Stimulated activated CD8-positive, alpha-beta memory T cell treated with anti-CD3 and anti-CD28 coated beads, Interleukin-7, amount 100 ng/mL, for 4 hours (primary cell): ENCODE measurements at places on chromosomes 7 and 10.

DNA sequence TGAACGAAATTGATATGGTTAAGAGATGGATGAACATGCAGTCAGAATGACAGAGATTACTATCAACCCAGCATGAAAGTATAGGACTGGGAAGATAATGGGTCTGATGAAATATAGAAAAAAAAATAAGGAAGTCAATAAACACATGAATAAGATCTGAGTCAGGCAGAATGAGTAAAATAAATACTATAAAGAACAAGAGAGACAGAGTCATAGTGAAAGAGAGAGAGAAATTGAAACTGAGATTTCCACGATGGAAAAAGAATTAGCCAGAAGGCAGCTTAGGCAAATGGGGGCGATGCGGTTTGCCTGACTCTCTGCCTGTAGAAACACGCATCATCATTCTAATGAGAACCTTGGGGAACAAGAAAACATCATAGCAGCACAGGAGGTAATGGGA, 26.6 kb downstream of the SEMA3D start:
- no peak for DNase-seq

DNA sequence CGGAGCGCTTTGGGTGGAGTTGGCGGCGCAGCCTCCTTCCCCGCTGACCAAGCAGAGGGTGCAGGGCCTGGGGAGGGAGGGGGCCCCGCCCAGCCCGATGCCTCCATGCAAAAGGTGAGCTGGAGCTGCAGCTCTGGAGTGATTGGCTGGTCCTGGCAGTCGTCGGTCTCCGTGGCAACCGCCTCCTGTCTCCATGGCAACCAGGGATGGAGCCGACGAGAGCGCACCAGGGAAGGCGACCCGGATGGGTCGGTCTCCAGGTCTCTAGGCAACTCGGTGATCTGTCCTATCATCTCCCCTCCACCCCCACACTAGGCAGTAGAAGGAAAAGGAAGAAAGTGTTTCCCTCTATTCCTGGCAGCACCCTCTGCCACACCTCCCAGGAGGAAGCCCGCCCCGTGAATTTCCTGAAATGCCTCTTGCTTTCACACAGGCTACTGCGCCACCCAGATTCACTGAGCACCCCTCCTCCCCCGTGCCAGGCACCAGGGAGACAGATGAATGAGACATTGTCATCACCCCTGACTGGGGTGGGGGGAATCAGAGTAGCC, 647 bp upstream of the NACAD start:
- DNase-seq: peak; percentile 27

DNA sequence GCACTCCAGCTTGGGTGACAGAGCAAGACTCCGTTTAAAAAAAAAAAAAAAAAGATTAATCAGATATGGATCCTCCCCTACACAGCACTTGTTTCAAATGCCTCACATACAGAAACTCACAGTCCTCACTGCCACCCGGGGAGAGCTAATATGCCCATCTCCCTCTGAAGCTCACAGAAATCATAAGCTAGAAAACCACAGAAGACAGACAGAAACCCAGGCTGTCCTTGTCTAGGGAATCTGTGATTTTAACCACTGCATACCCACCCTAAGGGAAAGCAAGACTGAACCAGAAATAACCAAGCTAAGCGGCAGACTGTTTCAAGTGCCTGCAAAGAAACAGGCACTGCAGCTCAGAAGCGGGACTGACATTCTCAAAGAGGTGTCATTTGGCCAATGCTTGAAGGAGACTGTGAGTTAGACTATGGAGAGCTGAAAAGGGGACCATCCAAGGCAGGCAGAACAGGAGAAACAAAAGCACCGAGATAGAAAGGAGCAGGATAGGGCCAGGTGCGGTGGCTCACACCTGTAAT, 37.6 kb downstream of the SLC37A3 start:
- DNase-seq: no peak

DNA sequence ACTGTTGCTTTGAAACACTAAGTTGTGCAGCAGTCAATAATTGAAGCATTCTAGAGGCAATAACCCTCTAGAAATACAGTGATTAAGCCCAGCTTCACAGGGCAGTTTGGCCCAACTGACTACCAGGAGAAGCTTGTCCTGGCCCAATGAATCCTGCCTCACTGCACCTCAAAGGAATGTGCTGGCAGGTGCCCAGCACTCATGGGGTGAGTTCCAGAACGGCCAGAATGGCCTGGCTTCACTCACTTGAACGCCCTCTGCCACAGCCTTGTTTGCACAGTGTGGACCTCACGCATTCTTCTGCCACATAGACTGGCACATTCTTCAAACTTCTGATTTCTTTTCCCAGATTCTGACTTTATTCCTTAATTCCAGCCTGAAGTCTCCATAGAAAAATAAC, 6.6 kb upstream of the ITIH2 start:
- DNase-seq: no peak

GRCh38 chr7:22301790-22302189, 55.2 kb downstream of the RAPGEF5 start:
- no peak for DNase-seq

GRCh38 chr7:143892527-143893300, 9.3 kb downstream of the TCAF1 start:
- no peak for DNase-seq

DNA sequence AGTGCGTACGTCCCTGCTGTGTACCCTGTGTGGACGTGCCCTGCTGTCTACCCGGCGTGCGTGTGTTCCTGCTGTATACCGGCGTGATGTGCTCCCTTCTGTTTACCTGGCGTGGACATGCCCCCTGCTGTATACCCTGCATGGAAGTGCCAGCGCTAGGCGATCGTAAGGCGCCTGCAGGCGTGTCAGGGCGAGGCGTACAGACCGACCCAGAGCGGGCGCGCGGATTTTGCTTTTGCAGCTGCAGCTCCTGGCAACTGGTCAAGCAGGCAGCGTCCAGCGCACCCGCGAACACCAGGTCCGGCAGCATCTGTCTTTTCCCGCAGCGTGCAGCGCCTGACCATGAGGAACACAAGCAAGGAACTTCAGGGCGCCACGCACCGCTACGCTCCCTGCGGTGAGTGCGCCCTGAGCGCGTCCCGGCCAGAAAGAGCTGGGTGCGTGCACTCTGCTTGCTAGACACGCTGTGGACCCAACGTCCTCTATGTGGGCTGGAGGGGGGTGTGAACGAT, 680 bp downstream of the C7orf57 start:
- DNase-seq: no peak

DNA sequence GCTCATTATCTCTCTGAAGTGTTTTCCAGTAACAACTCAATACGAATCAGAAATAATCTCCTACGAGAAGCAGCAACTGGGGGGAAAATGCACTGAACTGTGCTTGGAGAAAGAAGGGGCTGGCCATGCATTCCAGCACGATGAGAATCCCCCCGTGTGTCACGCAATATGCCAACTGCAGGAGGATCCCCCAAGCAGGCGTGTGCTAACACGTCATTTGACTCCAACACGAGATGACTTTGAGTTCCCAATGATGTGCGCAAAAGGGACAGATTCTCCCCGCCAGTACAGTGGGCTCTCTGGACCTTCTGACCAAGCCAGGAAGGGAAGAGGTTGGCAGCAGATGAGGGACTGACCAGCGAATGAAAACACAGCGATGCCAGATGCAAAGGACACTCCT, 105.5 kb downstream of the KCNMA1 start:
- DNase-seq: no peak

- DNase-seq: peak; percentile 57
Observed at GRCh38 chr7:37352974-37353948, 95.4 kb downstream of the ELMO1 start.

DNA sequence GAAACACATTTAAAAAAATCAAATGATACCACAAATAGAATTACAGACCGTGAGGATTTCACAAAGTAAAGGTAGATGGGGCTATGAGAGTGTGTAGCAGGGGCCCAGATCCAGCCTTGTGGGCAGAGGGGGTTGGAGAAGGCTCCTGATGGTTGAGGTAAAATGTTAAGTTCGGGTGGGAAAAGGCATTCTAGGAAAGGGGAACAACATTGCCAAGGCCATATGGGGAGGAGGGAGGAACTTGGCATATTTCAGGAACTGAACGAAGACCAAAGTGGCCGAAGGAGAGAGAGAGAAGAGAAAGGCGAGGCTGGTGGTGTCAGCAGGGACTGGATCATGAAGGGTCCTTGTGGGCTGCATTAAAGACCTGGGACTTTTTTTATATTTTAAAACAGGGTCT, 98.9 kb downstream of the CARD11 start:
- no peak for DNase-seq

GRCh38 chr10:124125305-124126116, 32.1 kb upstream of the CHST15 start:
- DNase-seq: no peak

- DNase-seq: no peak
Observed at GRCh38 chr10:20771051-20771450, 126.1 kb downstream of the NEBL start.

- DNase-seq: no peak
Observed at GRCh38 chr10:111506266-111507034, 429.6 kb downstream of the ADRA2A start.

GRCh38 chr10:86583983-86584382, 62.4 kb upstream of the WAPL start:
- no peak for DNase-seq

DNA sequence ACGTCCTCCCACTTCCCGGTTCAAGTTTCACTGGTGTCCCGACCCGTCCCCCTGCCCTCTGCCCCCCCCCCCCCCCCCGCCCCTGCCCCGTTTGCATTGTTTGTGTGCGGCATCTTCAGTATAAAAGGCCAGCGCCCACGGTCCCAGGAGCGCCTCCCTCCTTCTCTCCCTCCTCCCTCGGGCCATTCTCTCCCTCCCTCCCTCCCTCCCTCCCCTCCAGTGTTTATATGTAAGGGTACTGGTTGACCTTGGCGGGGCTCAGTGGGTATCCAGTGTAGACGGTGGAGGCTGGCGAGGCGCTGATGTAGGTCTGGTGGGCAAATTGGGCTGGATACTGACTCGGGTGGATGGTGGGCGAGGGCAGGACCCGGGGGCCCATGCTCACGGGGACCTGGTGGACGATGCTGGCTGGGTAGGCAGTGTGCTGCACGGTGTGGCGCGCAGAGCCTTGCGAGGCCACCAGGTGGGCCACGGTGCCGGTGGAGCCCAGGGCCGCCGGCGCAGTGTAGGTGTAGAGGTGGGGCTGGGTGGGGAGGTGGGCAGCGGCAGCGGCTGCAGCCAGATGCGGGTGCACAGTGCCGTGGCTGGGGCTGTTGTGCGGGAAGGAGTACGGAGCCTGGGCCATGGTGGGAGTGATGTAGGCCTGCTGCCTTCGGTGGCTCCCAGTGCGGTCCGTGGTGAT, 49.4 kb downstream of the CLEC2L start:
- DNase-seq: no peak

- DNase-seq: no peak
Observed at GRCh38 chr7:27110186-27111031, 7.9 kb upstream of the HOXA2 start.

DNA sequence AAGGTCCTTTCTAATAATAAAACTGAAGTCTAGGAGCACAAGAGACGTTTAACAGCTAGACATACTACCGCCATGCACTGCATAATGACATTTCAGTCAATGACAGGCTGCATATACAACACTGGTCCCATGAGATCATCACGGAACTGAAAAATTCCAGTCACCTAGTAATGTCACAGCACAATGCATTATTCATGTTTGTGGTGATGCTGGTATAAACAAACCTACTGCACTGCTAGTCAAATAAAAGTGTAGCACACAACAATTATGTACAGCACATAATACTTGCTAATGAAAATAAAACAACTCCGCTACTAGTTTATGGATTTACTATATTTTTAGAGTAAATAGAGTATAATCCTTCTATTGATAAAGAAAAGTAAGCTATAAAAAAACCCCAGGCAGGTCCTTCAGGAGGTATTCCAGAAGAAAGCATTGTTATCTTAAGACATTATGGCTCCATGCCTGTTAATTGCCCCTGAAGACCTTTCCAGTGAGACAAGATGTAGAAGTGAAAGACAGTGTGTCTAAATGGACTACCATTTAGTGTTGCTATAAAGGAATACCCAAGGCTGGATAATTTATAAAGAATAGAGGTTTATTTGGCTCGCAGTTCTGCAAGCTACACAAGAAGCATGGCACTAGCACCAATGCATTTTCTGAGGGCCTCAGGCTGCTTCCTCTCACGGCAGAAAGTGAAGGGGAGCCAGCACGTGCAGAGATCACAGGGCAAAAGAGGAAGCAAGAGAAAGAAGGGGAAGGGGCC, 47.1 kb downstream of the HIBADH start:
- no peak for DNase-seq

DNA sequence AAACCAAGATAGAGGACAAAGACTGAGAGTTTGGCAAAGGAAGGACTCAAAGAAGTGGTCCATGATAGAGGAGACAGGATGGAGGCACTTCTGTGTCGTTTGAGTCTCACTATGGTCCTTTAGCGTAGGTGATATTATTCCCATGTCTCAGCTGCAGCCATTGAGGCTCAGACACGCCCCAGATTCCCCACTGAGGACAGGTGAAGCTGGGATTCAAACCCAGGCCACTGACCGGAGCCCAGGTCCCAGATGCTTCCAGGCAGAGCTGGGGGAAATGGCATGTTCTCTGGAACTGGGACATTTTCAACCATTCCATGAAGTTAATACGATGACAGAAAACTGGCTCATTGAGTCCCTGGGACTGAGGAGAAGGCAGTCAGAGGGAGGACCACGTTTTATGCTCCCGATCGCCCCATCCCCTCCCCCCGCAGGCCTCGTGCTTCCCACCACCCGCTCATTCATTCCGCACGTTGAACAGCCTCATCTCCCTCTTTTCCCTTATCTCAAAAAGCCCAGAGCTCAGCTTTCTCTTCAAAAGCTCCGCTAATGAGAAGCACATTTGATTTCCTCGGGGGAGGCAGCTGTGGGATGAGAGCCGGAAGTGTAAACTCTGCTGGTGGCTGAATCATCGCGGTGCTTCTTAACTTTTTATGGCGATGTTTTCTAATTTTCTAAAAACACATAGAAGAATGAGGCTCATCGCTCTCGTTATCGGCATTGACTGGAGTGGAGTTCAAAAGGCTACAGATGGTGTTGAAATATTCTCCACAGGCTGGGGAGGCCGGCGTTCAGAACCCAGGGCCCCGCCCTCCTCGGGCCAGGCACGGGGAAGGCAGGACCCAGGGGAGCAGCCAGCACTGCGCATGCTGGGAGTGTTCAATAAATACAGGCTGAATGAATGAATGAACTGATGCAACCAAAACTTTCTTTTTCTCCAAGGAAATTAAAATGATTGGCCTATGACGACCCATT, 64.0 kb downstream of the OAT start:
- DNase-seq: no peak

GRCh38 chr7:92802406-92802805, 34.0 kb downstream of the CDK6 start:
- no peak for DNase-seq

DNA sequence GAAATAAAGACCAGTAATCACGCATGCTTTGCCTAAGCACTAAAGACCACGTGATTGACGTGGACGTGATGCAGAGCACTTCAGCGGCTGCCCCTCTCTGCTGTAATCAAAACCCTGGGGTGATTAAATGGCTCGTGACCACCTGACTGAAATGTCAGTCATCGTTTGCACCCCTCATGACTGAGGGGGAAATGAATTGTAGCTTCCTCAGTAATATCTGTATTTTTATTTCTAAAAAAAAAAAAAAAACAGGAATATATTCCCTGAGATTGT, 148.1 kb upstream of the RSU1 start:
- DNase-seq: no peak

- DNase-seq: no peak
Observed at GRCh38 chr10:92082583-92083280, 159.2 kb downstream of the BTAF1 start.

GRCh38 chr10:31018962-31019361, 12.7 kb downstream of the ZNF438 start:
- DNase-seq: no peak

GRCh38 chr10:79248341-79249185, 98.7 kb upstream of the PPIF start:
- peak; percentile 31 for DNase-seq
